Stimulated activated CD4-positive, alpha-beta T cell treated with anti-CD3 and anti-CD28 coated beads, Interleukin-15, amount 100 ng/mL, for 48 hours (primary cell): ENCODE measurements at places on chromosomes 12 and 14.
A peak's percentile ranks its signal among the peaks of the same experiment; 100 is the strongest.

DNA sequence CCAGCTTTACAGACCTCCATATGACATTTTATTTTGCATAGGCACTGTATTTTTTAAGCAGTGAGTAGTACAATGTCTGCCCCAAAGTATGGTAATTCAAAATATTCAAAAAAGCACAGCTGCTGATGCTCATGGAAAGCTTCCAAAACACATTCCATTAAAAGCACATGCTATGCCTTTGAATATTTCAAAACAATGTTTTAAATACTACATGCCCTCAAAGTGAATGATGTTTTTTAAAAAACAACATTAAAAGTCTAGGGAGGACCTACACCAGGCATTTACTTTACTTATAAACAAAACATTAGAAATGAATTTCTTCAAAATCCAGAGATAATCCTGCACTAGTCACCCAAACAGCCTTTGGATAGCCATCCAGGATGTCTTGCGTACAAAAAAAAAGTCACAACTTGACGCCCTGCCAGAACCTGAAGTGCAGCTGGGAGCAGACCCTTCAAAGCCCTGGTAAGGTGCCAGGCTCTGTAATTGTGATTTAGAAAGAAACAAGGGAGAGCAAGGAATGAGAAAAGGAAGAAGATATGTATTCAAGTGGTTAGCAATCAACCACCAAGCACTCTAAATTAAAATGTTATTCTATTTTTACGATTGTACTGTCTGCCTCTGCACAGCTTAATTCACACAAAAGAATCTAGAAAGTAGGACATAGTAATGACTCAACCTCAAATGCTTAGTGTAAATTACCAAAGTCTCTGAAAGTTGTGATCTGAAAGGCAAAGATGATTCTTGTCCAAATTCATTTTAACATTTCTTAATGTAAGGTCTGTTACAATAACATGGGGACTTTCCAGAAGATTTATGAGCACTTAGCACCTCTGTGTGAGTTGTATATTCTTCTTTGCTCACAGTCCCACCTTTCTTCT is 31.9 kb downstream of the CEP83 start:
- no peak for DNase-seq

DNA sequence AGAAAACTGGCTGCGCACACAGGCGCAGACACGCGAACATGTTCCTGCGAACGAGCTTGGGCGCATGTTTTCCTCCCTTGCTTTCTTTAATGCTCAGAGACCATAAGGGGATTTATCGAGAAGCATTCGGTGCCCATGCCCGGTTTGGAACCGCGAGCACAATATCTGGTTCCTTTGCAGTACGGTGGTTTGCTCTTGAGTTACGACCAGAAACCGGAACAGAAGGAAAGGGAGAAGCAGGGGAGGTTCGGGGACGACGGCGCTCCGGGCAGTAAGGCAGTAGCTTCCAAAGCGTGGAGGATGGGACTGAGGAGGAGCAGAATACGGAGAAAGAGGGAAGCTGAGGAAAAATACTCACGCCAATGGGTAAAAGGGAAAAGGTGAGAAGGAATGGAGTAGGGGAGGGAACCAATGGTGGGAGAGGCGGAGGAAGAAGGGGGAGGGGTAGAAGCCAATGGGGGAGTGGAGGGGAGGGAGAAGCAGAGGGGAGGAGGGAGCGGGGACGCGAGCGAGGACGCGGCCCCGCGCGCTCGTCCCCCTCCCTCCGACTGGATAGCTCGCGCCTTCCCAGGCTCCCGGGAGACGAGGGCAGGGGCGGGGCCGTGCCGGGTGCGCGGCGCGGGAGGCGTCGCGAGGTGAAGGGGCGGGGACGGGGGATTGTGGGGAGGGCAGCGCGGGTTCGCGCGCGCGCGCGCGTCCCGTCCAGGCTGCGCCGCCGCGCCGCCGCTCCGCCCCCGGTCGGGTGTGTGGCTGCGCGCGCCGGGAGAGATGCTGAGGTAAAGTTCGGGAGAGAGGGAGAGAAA is 625 bp upstream of the ARHGAP5 start:
- peak; percentile 74 for DNase-seq

- DNase-seq = no peak
Observed at GRCh38 chr12:65889144-65889880, 65.0 kb downstream of the HMGA2 start.

- DNase-seq = no peak
Observed at GRCh38 chr14:53062856-53063255, 90.3 kb downstream of the DDHD1 start.

DNA sequence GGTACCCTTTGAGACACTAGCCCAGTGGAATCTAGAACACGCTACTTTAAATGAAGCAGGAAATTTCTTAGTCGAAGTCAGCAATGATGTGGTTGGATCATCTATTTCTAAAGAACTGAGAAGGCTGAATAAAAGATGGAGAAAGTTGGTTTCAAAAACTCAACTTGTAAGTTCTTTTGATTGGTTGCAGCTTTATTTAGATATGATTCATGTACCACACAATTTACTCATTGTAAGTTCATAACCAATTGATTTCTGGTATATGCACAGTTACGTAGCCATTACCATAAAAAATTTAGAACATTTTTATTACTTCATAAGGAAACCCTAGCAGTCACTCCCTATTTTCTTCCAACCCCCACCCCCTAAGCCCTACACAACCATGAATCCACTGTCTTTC is 129.8 kb downstream of the SYNE2 start:
- no peak for DNase-seq

DNA sequence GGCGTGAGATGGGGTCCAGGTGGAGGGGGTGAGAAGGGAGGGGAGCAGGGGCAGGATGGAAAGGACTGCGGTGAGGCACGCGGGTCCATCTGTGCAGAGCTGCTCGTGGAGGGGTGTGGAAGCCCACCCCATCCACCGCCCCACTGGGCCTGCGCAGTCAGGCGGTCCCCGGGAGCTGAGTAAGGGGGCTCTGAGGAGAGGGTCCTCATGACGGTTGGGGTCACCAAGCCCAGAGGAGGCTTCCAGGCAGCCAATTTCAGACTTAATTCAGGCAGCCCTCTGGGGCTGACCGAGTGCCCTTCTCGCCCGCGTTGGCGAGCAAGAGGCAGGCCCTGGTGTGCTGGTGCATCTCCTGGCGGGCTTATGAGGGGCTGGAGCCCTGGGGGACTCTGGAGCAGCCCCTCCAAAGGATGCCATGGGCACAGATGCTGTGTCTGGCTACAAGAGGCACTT is 115.5 kb downstream of the KIF26A start:
- no peak for DNase-seq

GRCh38 chr12:47989666-47990065 is 14.6 kb downstream of the COL2A1 start:
- no peak for DNase-seq

GRCh38 chr12:113462117-113462774 is 9.4 kb downstream of the LHX5 start:
- peak; percentile 62 for DNase-seq

GRCh38 chr12:118188690-118189371 is 52.9 kb downstream of the PEBP1 start:
- no peak for DNase-seq

DNA sequence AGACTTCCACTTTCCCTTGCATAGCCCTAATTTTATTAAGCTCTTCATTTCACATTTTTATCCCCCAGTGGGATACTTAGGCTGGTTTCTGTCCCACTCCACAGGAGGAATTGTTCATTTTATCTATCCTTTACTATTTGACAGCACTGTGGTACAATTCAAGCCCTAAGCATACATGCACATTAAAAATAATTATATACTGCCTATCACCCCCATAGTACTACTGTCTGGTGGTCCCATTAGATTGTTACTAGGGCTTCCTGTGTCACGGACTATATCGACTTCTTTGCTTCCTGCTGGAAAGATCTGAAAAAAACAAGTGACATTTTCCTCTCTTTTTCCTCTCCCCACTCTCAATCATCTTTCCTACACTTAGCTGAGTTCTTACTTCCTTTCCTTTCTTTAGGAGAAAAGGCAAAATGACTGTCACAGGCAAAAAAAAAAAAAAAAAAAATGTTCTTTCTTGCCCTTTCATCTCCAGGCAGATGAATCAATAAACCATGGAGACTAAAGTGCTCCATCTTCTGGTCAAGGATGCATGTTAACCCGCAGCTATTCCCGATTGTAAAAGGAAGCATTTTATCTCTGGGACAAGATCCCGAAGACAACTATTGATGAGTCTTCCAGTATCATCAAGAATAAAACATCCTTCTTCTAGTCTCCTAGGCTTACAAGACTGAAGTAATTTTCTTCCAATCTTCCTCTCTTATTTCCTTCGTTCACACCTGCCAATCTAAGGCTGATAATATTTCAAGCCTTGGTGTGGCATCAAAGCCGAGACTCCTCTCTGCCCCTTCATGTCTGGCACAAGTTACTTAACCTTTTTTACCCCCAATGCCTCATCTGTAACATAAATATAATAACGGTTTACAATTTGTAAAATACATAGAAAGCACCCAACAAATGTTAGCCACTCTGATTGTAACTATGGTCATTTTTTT is 94.4 kb upstream of the PLEKHG7 start:
- no peak for DNase-seq

DNA sequence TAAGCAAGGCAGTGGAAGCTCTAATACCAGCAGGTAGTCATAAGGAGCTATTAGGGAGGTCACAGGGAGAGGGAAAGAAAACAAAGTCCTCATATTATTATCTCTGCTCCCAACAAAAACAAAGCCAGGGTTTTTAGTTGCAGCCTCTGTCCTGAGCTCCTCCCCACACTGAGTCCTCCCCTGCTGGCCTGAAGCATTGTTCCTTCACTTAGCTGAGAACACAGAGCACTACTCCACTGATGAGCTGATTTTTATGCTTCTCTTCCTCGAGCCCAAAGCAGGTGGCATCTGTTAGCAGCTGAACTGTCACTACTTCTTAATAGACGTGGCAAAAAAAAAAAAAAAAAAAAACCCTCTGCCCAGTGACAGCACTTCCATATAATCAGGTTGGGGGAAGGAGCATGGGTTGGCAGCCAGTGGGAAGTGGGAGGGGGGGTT is 10.5 kb upstream of the STAC3 start:
- DNase-seq = no peak

DNA sequence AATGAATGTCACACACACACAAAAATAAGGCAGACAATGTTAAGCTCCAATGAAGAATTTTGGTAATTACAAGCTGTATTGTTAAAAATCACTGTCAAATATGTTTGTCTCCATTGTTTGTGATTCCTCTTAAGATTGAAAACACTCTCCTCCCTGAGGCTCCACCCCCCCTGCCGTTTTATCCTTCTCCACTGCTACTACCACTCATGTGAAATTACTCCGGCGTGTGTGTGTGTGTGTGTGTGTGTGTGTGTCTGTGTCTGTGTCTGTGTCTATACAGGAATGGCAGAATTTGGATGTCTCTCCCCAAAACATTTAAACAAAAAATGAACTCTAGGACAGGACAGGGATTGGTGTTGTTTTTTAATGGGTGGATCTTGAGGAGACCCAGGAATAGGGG is 365.1 kb upstream of the DIO2 start:
- DNase-seq = no peak

GRCh38 chr12:11719678-11720099 is 70.2 kb downstream of the ETV6 start:
- DNase-seq = peak; percentile 23

GRCh38 chr12:14367040-14367661 is 1.7 kb downstream of the ATF7IP start:
- no peak for DNase-seq
